ENCODE measurements at places on chromosomes 1 and 21.

- no peak for DNase-seq
Measured at GRCh38 chr1:46682064-46682463, 10.4 kb downstream of the TEX38 start.

- no peak for DNase-seq
Measured at GRCh38 chr1:246805135-246805716, 81.0 kb downstream of the SCCPDH start.

DNA sequence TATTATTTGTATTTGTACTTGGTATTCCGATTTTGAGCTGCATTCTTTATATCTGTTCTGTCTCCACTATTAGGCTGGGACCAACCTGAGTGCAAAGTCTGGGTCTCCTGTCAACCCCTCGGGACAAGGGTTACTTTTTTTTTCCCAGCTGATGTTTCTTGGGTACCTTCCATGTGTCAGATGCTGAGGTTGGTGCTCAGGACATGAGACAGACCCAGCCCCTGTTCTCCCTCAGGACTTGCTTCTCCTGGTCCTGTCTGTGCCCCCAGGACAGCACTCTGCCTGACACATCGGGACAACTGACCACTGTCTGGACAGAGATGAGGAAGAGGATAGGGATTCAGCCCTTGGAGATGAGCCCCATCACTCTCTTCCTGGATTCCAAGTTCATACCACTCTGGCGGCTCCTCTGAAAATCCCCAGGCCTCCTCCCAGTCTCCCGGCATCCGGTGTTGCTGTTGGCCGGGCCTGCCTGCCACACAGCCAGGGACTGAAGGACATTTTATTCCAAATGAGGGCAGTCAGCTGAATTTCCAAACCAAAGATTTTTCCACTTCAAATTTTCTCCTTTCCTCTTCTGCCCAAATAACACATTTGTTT, 55.6 kb upstream of the FMOD start:
- DNase-seq = no peak

GRCh38 chr1:20370698-20371097, 80.0 kb downstream of the VWA5B1 start:
- DNase-seq = peak; percentile 67

DNA sequence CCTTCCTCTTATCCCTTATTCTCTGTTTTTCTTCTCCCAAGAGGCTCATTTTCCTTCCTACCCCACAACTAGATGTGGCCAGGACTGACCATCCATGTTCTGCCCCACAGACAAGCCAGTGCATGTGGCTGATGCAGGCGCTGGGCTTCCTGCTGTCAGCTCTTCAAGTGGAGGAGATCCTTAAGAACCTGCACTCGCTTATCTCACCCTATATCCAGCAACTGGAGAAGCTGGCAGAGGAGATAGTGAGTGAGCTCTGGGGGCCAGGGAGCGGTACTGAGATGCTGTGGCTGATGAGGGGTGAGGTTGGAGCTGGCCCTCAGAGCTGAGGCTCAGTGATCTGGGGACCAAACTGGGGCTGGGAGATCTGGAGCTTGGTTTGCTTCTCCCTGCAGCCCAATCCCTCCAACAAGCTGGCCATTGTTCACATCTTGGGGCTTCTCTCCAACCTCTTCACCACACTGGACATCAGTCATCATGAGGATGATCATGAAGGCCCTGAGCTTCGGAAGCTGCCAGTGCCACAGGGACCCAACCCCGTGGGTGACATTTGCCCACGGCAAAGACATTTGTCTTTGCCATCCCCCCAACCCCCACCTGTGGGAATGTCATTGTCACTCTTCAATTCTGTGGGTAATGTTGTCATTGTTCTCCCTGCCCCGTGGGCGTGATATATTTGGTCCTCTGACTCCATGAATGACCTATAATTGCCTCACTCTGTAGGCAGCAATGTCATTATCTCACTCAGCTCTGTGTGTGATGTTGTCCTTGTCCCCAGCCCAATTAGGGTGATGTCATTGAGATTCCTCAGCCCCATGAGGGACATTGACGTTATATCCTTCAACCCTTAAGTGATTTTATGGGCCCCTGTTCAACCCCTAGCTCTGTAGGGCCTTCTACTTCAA, 11.2 kb upstream of the DPH2 start:
- DNase-seq = no peak

- DNase-seq = no peak
Measured at GRCh38 chr1:212782422-212783154, 9.0 kb downstream of the NSL1 start.
